ENCODE measurements at places on chromosomes 2 and 18.

DNA sequence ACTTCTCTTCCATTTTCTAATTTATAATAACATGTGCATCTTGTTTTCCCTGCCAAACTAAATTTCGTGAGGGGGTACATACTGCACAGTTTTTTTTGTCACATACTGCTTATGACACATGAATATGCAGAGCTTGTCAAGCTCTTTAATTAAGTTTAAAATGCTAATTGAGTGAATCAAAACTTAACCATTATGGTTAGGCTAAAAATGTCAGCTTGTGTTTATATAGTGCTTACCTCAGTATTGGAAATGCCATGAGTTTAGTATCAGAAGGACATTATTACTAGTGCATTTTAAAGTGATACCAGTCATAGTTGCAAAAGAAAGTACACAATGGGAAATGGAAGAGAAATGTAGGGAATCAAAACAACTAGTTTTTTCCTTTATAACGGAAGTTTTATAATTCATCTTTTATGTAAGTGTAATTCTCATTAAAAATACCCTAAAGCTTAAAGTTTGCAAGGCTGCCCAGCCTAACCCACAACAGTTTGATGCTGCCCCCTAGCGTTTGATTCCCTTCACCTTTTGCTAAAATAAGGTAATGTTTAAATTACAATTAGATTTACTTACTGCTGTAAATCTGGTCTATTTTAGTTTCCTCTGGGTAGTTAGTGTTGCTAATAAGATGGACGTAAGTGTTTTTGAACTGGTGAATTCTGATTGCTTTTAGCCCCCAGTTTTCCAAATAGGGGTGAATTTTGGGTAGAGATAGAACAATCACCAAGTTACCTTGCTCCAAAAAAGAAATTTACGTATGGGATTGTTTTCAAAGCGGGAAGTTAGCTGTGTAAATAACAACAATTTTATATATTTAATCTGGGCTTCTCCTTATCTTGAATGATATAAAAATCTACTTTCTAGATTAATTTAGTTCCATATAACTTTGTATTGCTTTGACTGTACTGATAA is 3.2 kb downstream of the SLC39A10 start:
- H3K4me1 ChIP-seq, result peaks cover 15% of the 10 kb centered on the region
- H3K4me3 ChIP-seq, result peak overlapping the region; percentile 98
- peak; percentile 63 for DNase-seq
- H3K27ac ChIP-seq, result no peak overlapping the region
- peaks cover 12% of the 10 kb centered on the region for H3K27me3 ChIP-seq

DNA sequence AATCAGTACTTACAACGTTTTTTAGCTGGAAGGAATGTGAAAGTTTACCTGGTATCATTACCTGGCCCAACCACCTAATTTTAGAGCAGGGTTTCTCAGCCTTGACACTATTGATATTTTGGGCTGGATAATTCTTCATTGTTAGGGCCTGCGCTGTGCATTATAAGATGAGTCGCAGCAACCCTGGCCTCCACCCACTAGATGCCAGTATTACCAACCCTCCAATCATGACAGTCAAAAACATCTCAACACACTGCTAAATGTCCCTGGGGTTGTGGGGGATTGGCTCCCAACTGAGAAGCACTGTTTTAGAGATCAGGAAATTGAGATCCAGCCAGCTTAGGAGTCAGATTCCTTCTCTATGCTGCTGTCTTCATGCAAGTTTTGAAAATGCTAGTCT is 265.3 kb upstream of the TCF4 start:
- peaks cover 3% of the 10 kb centered on the region for H3K4me1 ChIP-seq
- H3K36me3 ChIP-seq, result no peaks in the 10 kb centered on the region
- no peak overlapping the region for H3K27ac ChIP-seq
- H3K4me3 ChIP-seq, result no peak overlapping the region

GRCh38 chr2:121333834-121334558 is 49.0 kb upstream of the TFCP2L1 start:
- no peak overlapping the region for H3K27ac ChIP-seq
- no peak for DNase-seq
- no peak overlapping the region for H3K4me3 ChIP-seq
- peaks cover 8% of the 10 kb centered on the region for H3K4me1 ChIP-seq

- no peak overlapping the region for H3K27ac ChIP-seq
- H3K27me3 ChIP-seq, result peaks cover 2% of the 10 kb centered on the region
- DNase-seq, result no peak
- no peak overlapping the region for H3K4me3 ChIP-seq
These were observed 176.3 kb upstream of the NABP1 start for GRCh38 chr2:191501561-191502168.

DNA sequence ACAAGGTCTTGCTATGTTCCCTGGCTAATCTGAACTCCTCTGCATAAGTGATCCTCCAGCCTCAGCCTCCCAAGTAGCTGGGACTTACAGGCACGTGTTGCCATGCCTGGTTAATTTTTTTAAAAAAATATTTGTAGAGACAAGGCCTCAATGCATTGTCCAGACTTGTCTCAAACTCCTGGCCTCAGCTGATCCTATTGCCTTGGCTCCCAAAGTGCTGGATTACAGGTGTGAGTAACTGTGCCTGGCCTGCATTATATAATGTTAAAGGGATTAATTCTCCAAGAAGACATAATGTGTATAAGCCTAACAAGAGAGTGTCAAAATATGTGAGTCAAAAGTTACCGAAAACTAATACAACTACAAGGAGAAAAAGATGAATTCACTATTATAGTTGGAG is 32.2 kb downstream of the BUB1 start:
- no peak overlapping the region for H3K4me3 ChIP-seq
- no peaks in the 10 kb centered on the region for H3K4me1 ChIP-seq
- no peak overlapping the region for H3K27ac ChIP-seq
- H3K27me3 ChIP-seq, result no peaks in the 10 kb centered on the region
- H3K36me3 ChIP-seq, result no peaks in the 10 kb centered on the region
- no peak for DNase-seq

- H3K4me1 ChIP-seq, result no peaks in the 10 kb centered on the region
- H3K4me3 ChIP-seq, result no peak overlapping the region
- no peaks in the 10 kb centered on the region for H3K36me3 ChIP-seq
- DNase-seq, result no peak
- H3K27me3 ChIP-seq, result no peaks in the 10 kb centered on the region
These were observed 21.2 kb downstream of the SMAD4 start for GRCh38 chr18:51051105-51051712.

DNA sequence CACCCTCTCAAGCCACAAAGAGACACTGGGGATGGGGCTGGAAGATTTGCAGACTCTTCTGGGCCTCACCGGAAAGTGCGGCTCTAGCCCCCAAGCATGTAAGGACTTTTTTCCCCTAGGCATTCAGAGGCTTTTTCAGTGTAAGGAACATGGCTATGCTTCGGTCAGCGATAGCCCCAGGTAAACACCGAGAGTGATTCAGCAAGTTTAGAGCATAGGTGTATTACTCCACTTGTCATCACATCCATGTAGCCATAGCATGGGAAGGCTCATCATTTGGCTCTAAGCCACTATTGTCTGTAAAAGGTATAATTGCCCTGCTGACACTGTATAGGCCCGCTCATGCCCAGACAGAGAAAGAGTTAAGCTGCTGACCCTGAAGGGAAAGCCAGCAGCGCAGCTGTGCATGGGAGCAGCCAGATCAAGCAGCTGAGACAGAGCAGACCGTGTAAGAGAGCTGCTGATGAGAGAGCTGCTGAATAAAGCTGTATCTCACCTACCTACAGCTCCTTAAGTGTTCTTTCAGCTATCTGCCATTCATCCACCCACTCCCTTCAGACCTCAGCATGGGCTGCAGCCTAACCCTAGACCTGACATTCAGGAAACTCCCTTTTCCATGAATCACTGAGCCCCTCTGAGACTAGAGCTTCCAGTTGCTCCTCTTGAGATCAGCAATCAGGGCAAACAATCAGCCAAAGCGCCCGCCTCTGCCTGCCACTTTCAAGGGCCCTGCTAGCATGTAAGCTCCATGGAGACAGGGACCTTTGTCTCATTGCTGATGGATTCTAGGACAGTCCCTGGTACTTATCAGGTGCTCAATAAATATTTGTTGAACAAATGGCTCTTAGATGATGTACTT is 25.5 kb downstream of the LGALSL start:
- H3K36me3 ChIP-seq, result no peaks in the 10 kb centered on the region
- no peaks in the 10 kb centered on the region for H3K27me3 ChIP-seq
- H3K4me3 ChIP-seq, result no peak overlapping the region
- no peak overlapping the region for H3K27ac ChIP-seq
- no peak for DNase-seq
- H3K4me1 ChIP-seq, result no peaks in the 10 kb centered on the region

GRCh38 chr2:65613968-65614555 is 181.7 kb upstream of the SPRED2 start:
- H3K27me3 ChIP-seq, result no peaks in the 10 kb centered on the region
- no peaks in the 10 kb centered on the region for H3K36me3 ChIP-seq
- no peak for DNase-seq
- H3K27ac ChIP-seq, result no peak overlapping the region

DNA sequence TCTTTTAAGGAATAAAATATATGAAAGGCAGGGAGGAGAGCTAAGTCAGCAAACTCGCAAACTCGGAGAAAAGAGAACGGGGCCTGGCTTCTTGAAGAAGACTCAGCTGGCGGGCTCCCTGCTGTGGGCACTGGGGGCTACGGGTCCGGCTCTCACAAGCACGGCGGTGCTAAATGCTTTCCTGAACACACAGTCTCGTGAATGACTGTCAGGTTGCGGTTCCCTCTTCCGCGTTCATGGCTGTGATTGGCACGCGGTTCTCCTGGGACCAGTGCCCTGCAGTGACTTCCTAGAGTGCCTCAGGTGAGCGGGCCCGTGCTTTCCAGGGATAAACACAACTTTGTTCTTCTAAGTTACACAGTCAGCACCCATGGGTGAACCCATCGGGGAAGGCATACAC is 208.4 kb downstream of the HDAC4 start:
- H3K27me3 ChIP-seq, result peaks cover 11% of the 10 kb centered on the region
- peaks cover 33% of the 10 kb centered on the region for H3K4me1 ChIP-seq
- H3K36me3 ChIP-seq, result peaks cover 3% of the 10 kb centered on the region
- no peak overlapping the region for H3K4me3 ChIP-seq
- no peak overlapping the region for H3K27ac ChIP-seq

DNA sequence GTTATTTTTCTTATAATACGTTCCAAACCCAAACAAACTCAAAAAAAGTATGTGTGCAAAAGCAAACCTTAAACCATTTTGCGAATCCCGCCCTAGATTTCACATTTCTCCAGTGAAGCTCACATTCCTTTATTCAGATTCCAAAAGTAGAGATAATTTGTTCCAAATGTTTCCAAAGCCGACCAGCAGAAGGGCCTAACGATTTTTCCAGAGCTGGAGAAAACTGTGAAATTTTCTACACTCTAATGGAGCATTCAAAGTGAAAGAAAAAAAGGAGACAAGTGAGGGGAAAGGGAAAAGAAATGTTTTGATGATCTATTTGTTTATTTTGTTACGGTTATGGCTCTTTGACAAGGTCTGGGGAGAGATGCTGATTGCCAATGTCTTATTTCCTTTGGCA is 286.5 kb upstream of the SLC14A2 start:
- H3K4me3 ChIP-seq, result no peak overlapping the region
- peaks cover 3% of the 10 kb centered on the region for H3K4me1 ChIP-seq
- no peak for DNase-seq
- H3K36me3 ChIP-seq, result no peaks in the 10 kb centered on the region
- H3K27ac ChIP-seq, result no peak overlapping the region
- H3K27me3 ChIP-seq, result no peaks in the 10 kb centered on the region

DNA sequence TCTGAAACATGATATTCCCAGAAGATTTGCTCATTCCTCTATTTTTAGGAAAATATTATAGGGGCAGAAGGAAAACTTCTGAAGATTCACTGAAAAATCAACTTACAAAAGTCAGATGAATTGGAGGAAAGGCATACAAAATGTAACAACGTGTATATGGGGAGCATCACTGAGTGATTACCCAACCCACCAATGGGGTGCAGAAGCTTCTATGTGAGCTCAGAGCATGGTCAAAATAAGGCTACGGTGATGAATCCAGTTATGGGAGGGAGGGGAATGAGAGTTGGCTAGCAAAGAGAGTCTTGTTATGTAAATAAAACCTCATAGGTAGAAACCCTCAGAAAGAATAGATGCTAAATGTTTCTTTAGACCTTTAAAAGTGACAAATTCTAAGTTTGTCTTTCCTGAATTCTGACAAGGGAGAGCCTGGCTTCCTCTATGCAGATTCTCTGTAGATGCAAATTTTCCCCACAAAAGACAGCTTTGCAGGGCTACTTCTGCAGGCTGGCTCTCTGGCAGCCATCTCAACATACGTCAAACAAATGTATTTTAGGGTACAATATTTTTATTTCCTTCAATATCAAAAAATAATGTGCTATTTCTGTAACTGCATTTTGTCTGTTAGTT is 171.4 kb upstream of the NDUFV2 start:
- peaks cover 32% of the 10 kb centered on the region for H3K36me3 ChIP-seq
- H3K27ac ChIP-seq, result no peak overlapping the region
- DNase-seq, result no peak
- H3K4me1 ChIP-seq, result no peaks in the 10 kb centered on the region
- H3K4me3 ChIP-seq, result no peak overlapping the region

- H3K4me1 ChIP-seq, result peaks cover 15% of the 10 kb centered on the region
- H3K36me3 ChIP-seq, result no peaks in the 10 kb centered on the region
- no peaks in the 10 kb centered on the region for H3K27me3 ChIP-seq
- no peak overlapping the region for H3K27ac ChIP-seq
These were observed 6.6 kb downstream of the GRHL1 start for GRCh38 chr2:9958057-9958456.

DNA sequence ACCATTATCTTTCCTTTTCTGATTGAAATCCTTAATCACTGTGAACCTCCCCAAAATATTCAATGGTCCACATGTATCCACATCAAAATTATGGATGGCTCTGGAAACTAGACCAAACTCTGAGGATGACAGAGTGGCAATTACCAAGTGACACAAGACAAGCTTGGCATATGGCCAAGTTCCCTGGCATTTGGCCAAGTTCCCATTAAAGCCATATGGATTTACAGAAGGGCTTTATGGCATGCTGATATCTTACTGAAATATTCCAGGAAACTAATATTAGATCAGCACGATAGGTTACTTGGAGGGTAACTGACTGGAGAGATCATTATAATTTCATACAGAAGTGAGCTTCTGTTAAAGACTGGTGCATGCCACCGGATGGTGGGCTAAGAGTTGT is 21.9 kb upstream of the CERS6 start:
- H3K4me1 ChIP-seq, result peaks cover 42% of the 10 kb centered on the region
- H3K4me3 ChIP-seq, result peak overlapping the region; percentile 27
- H3K27ac ChIP-seq, result peak overlapping the region; percentile 11
- DNase-seq, result peak; percentile 53
- peaks cover 4% of the 10 kb centered on the region for H3K27me3 ChIP-seq

GRCh38 chr18:24003903-24004640 is 10.5 kb upstream of the TTC39C start:
- no peaks in the 10 kb centered on the region for H3K36me3 ChIP-seq
- H3K4me3 ChIP-seq, result no peak overlapping the region
- no peaks in the 10 kb centered on the region for H3K27me3 ChIP-seq
- no peak overlapping the region for H3K27ac ChIP-seq
- H3K4me1 ChIP-seq, result peaks cover 3% of the 10 kb centered on the region
